Myometrial cell (primary cell): ENCODE measurements at places on chromosomes 12 and 14. TPM values are rescaled to one million over a fixed set of nuclear protein-coding genes. Genes with fewer than 3 reads are reported as not detected.

The TROAP gene
- total RNA-seq: 24.2 and 25.2 TPM in 2 replicates

The PELI2 gene
- total RNA-seq: 1.2 and 2.8 TPM in 2 replicates

The MANSC4 gene
- total RNA-seq: not detected in 2 replicates

The E2F7 gene
- total RNA-seq: 5.2 and 9.2 TPM in 2 replicates

The RAD51AP1 gene
- 12.7 and 15.1 TPM in 2 replicates for total RNA-seq

The PZP gene
- not detected in 2 replicates for total RNA-seq

The SRSF5 gene
- 106 and 124 TPM in 2 replicates for total RNA-seq

The CCND2 gene
- total RNA-seq: 10.4 and 11.9 TPM in 2 replicates

The GSG1 gene
- not detected in 2 replicates for total RNA-seq

The KITLG gene
- total RNA-seq: 8.1 and 11.3 TPM in 2 replicates

The NANOG gene
- not detected in 2 replicates for total RNA-seq

The IL22 gene
- total RNA-seq: not detected in 2 replicates

The OR6C2 gene
- total RNA-seq: not detected in 2 replicates

The ADGRD1 gene
- not detected in 2 replicates for total RNA-seq

The MANSC1 gene
- 1.4 and 3.5 TPM in 2 replicates for total RNA-seq

The KRT7 gene
- 0.58 and 1.2 TPM in 2 replicates for total RNA-seq

The MFAP5 gene
- total RNA-seq: 3.2 TPM in 2 replicates
